ENCODE measurements at places on chromosomes 2 and 18. TPM values are rescaled to one million over a fixed set of nuclear protein-coding genes. Genes with fewer than 3 reads are reported as not detected.

VWC2L gene
- not detected for total RNA-seq

SPATA3 gene
- total RNA-seq: not detected

WNT10A gene
- total RNA-seq: not detected

CFAP221 gene
- not detected for total RNA-seq

TBR1 gene
- not detected for total RNA-seq

ELOA2 gene
- not detected for total RNA-seq
